Femur (tissue), 1 donor: ENCODE measurements at places on chromosomes 2 and 18.

- DNase-seq = no peak
Observed at GRCh38 chr2:175947073-175947472, 55.0 kb downstream of the LNPK start.

DNA sequence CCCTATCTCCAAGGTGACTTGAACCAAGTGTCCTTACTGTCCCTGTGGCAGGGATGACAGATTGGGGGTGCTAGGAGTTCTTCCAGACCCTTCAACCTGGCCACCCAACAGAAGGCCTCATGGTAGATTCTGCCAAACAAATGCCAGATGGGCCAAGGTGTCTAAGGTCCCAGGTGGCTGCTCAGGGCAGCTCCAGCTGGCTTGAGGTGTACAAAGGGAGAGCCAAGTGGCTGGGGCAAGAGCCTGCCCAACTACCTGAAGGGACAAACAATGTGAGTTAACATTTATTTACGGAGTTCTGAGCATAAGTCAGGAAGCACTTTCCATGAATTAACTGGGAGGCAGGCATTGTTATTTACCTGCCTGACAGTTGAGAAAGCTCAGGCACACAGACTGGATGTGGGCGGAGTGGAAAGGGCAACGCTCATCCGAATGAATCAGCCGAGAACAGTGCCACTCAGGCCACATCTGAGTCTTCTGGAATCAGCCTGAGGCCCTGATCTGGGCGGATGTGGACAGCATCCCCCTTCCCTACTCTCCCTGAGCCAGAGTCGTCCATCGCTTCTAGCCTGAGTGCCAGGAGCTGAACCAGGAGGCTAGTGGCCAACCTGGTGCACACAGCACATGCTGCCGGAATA lies 4.4 kb upstream of the KCNIP3 start:
- DNase-seq = no peak

DNA sequence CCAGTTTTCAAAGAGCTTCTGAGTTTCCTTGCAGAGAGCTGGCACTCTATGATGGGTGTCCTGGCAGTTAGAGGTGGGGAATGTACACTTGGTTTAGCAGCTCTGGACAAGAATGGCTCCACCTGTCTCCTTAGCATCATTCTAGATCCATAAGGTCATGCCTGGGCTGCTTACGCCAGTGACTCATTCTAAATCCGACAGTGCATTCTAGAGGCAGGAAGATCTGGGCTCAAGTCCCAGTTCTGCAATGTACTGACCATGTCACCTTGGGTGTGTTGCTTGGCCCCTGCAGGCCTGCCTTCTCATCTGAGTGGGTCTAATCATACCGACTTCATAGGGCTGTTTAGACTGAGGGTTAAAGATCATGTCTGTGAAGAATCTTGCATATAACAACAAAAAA lies 46.5 kb downstream of the PTGR3 start:
- no peak for DNase-seq

DNA sequence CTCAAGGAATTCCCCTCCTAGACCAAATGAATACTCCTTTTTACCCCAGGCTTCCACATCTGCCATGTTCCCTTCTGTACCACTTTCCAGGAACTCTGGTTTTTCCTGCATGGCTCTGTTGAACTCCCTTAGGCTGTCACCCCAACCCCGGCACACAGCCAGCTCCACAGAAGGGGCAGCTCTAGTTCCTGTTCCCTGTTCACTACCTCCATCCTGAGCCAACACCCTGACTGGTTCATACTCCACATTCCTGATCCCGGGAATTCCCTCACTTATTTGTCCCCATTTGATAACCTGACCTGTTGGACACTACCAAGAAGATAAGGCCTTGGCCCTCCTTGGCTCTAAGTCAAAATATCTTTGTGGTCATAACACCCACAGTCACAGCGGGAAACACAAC lies 280.9 kb upstream of the RAB6C start:
- DNase-seq = no peak

DNA sequence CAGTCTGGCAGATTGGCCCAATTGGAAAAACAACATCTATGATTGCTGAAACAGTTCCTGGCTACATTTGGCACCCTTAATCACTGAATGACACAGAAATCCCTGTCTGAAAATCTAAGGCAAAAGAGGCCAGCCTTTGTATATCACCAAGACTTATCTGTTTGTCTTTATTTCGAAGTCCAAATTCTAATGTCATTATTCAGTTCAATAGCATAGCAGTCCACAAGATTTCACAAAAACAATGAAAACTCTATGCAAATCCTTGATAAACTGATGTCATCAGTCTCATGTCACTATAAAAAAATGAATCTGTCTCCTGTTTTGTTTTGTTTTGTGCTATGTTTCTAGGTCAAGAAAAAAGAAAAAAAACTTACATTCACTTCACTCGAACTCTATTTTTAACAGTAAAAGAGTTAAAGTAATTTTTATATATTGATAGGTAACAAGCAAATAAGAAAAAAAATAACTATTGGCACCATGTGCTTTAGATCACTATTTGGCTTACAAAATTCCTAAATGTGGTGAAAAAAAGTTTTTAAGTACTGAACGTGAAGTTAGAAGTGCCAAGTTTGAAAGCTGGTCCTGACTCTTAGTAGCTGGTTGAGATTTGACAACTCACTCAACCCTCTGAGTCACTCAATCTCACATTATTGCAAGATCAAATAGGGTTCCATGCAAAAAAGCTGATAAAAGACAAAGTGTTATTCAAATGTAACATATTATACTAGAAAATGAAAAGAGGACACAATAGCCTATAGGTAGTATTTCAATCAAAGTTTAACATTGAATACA lies 359.3 kb downstream of the IRS1 start:
- no peak for DNase-seq

DNA sequence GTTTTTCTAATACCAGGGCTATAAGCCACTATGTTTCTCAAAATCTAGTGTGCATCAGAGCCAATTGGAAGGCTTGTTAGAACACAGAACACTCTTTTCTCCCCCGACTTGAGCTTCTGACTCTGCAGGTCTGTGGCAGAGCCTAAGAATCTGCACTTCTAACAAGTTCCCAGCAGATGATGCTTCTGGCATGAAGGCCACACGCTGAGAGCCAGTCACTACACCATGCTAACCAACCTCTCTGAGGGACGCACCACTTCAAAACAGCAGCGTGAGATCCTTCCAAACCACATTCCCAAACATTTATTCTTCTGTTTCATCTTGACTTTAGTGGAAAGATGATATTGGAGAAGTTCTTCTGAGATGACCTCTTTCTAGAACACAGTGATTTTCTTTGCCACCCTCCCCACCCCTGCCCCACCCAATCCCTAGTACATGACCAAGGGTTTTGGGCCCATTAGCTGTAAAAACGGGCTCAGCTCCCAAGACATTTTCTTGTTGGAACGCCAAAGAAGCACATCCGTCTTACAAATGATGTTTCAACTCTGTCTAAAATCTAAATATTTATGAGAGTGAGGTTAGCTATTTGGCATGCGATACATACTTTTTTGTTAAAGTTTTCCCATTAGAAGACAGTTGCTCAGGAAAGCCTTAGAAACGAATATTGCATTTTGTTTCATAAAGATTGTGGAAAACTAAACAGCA lies 391.9 kb downstream of the TMEM182 start:
- DNase-seq = peak; percentile 30

- no peak for DNase-seq
Observed at GRCh38 chr2:165745916-165746315, 48.1 kb downstream of the GALNT3 start.

DNA sequence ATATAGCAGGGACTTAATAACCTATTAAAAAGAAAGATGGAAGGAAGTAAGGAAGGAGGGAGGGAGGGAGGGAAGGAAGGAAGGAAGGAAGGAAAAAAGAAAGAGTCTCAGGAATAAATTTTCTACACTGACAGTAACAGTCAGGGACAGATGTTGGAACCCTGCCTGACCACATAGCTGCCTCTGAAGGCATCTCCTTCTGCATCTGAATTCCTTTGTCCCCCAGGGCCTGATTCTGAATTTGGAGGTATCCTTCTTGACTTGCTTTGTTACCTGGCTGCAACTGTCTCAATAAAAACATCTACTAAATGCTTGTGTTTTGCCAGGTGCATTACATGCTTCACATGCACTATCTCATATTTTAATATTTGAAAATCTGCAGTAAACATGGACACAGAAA lies 17.4 kb upstream of the LRATD1 start:
- no peak for DNase-seq

DNA sequence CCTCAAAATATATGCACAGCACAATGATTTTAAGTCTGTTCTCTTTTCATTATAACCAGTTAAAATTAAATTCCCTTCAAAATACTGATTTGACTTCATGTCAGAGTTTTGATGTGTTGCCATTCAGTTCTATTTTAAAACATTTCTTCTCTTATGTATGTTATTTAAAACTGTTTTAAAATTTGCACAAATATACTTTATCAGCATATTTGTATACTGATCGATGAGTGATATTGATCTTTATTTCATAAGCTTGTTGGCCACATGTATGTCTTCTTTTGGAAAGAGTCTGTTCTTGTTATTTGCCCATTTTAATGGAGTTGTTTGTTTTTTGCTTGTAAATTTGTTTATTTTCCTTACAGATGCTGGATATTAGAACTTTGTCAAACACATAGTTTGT lies 496.3 kb upstream of the VWC2L start:
- DNase-seq = no peak

DNA sequence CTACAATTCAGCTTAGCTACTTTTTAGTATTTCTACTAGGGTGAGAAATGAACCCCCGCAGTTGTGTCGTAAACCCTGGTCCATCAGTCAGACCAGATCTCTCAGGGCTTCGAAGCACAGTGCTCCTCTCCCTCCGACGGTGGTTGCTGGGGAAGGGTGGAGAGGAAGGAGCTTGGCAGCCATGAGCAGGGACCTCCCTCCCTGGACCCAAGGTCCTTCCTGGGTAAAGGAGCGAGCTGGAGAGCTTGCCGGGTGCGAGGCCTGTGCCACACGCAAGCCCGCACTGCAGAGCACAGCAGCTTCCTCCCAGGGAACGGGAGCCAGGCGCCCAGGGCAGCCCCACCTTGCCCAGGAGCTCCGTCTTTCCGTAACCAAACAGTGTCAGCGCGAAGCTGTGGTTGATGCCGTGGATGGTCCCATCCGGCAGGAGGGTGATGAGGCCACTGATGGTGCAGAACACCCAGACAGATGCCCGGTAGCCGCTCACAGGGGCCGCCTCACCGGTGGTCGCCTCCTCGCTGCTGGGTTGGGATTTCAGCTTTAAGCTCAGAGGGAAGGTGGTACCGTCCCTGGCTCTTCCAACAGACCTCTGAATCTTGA lies 12.5 kb downstream of the PASK start:
- DNase-seq = no peak

DNA sequence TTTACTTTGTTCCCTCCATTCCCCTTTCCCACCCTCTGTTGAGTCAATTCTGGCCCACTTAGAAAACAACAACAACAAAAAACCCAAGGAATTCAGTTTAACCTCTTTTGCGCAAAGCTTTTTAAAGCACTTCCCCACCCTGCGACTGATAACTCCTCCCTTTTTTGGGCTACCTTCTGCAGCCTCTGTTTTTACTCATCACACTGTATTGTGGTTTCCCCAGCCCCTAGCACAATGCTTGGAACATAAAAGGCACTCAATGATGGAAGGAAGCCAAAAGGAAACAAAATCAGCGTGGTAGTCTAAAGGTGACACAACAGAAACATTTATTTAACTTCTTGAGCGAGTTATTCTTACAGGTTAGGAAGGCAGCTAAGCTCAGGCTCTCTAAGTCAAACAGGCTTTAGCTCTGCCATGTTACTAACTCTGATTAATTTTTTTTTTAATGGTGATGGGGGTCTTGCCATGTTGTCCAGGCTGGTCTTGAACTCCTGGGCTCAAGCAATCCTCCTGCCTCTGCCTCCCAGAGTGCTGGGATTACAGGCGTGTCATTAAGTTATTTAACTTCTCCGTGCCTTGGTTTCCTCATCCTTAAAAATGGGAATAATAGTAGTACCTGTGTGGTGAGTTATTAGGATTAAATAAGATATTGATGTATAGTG lies 1.3 kb downstream of the CEP68 start:
- no peak for DNase-seq

DNA sequence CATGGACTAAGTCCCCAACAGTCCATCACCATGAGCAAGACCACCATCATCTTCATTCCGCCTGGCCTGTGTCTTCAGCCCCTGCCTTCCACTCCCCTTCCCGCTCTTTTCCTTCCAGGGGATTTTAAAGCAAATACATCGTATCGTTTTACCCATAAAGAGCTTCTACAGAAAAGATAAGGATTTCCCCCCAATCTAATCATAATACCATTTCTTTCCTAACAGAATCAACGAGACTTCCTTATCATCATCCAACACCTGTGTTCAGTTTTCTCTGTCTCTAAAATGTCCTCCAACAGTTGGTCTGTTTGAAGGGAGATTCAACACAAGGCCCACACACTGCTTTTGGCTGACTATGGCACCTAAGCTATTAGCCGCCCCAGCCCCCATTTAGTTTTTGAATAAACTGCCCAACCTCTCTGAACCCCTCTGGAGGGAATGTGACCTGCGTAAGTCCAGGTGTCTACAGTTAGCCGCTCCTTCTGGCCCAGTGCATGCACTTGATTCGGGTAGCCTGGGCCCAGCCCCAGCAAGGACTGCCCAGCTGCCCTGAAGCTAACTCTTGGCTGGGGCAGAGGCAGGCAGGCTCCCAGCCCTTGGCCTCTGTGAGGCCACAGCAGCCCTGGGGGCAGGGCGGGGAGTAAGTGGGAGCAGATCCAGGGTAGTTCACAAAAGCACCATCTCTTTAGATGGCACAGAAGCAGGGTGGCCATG lies 25.3 kb upstream of the SEMA4C start:
- DNase-seq = no peak

- no peak for DNase-seq
Observed at GRCh38 chr2:56325661-56326345, 142.0 kb downstream of the CCDC85A start.

GRCh38 chr18:24482821-24483220 lies 22.4 kb downstream of the HRH4 start:
- DNase-seq = no peak

DNA sequence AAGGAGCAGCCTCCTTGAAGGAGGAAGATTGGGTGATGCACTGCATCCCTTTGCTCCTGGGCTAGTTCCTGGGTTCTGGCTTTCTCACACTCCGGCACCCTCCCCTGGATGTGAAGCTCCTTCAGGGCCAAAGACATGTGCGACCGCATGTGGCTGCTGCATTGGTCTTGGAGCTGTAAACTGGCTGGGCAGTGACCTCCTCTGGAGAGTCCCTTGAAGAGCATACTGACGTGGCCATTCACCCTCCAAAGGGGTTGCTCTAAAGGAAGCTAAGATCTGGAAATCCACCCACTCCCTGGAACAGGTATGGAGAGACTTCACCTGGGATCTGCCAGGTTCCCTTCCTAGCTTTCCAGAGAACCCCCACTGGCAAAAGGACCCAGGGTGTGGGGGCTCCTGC lies 62.1 kb downstream of the TMEM17 start:
- no peak for DNase-seq

- DNase-seq = no peak
Observed at GRCh38 chr18:9757827-9758621, 49.9 kb downstream of the RAB31 start.

GRCh38 chr2:143535802-143536201 lies 406.6 kb downstream of the ARHGAP15 start:
- DNase-seq = no peak

- DNase-seq = no peak
Observed at GRCh38 chr18:3468066-3468705, 18.2 kb downstream of the TGIF1 start.

GRCh38 chr2:5908071-5908470 lies 215.9 kb downstream of the SOX11 start:
- DNase-seq = no peak

- DNase-seq = no peak
Observed at GRCh38 chr18:59744271-59744721, 47.1 kb upstream of the CCBE1 start.
